Neural crest cell (in vitro differentiated cells): ENCODE measurements at places on chromosomes 2 and 18.

- no peak for DNase-seq
These were observed 223.2 kb upstream of the PIK3C3 start for GRCh38 chr18:41731884-41732283.

DNA sequence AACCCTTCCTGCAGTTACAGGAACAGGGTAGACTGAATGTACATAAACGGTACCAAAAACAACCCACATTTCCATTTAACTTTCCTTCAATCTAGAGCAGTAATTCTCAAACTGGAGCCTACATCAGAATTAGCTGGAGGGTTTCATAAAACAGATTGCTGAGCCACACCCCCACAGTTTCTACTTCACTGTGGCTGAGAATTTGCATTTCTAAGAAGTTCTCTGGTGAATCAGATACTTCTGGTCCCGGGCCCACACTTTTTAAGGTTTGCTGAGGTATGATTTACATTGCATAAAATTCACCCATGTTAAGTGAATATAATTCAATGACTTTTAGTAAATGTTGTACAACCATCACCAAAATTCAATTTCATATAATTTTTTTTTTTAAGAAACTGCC, 113.7 kb downstream of the SRBD1 start:
- no peak for DNase-seq

DNA sequence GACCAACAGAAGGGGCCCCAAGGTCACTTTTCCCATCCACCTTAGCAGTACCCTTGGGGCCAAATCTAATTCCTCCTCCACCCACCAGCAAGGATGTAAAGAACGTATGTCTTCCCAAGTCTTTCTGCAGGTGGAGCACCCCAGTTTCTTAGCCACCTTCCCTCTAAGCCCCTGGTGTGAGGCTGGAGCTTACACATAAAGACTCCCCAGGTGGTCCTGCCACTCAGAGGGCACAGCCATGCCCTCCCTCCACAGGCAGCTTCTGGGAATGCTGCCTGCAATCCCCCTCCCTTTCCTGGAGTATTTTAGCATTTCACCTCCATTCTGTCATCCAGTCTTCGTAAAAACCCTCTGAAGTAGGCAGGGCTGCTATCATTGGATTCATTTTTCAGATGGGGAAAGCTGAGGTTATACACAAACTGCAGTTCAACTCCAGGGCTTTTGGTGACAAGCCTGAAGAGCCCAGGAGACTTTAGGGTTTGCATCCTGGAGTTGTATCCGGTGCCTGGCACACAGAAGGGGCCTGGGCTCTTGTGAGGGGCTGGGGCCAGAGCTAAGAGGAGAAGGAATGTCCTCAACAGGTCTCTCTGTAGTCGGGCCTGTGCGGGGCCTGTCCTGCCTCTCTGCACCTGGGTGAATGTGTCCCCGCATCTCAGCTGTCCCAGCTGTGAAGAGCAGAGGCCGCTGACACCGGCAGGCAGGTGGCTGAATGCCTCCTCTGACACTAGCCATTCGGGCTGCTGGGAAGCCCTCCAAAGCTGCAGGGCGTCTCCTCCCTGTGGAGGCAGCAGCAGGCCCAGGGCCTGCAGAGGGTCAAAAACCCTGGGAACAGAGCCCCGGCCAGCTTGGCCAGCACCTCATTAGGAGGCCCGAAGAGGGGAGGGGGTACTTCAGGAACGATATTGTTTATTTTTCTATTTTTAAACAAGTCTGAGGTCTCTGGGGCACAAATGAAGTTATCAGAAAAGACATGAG, 27.6 kb downstream of the CIB4 start:
- DNase-seq: no peak

- no peak for DNase-seq
These were observed 38.8 kb upstream of the UBE2F start for GRCh38 chr2:237927986-237928385.

- DNase-seq: no peak
These were observed 166.3 kb upstream of the NYAP2 start for GRCh38 chr2:225233234-225233633.

GRCh38 chr2:4381773-4382172, 678.4 kb downstream of the DCDC2C start:
- no peak for DNase-seq

- no peak for DNase-seq
These were observed 19.7 kb upstream of the ARHGAP25 start for GRCh38 chr2:68714866-68715265.

GRCh38 chr2:31414601-31415241, at the start of gene XDH:
TSS of gene XDH (minus strand) at chr2:31414742. CDS start at chr2:31414666, 76 bp downstream.
- no peak for DNase-seq
